ENCODE measurements at places on chromosomes 1 and 21.

GRCh38 chr1:81174052-81174451 is 626.7 kb upstream of the ADGRL2 start:
- peak; percentile 35 for DNase-seq

DNA sequence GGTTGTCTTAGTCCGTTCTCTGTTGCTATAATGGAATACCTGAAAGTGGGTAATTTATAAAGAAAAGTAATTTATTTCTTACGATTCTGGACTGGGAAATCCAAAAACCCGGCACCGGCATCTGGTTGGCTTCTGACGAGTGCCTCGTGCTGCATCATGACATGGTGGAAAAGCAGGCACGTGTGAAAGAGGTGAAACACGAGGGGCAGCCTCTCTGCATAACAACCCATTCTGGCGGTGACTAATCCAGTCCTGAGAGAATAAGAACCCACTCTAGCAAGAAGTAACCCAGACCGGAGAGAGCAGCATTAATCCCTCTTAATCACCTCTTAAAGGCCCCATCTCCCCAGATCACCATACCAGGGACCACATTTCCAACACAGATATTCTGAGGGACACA is 2.7 kb upstream of the EDEM3 start:
- DNase-seq = no peak

GRCh38 chr1:166905136-166905535 is 29.1 kb upstream of the TADA1 start:
- no peak for DNase-seq

DNA sequence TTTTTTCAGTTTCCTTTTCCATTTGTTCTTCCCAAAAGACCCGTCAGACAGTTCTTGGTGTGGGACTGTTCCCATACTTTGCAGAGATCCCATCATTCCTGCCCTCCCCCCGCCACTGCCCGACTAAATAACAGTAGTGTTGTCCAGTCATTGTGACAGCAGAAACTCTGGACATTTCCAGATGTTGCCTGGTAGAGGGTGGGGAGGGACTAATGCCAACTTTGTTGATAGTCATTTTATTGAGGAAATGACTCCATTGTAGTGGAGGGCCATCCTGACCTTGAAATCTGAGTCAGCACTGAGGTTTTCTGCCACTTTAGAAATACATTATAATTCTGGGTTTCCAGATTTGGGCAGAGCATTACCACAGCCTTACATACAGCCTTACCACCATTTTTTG is 85.4 kb downstream of the CEP350 start:
- peak; percentile 24 for DNase-seq

DNA sequence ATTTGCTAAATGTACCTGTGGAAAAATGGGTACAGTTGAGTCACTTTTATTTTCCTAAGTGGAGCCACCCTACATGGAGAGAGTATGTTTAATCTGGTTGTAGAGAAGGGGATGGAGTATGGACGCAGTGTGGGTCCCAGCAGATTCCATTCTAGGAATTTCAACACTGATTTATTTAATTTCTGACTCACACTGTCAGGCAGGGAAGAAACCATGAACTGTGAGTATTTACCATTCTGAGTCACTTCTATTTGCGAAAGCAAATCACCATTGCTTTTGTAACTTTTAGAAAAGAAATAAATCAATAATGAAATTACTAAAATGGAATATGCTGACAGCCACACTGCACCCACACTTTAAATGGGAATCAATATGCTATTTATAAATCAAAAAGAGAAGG is 339.0 kb downstream of the DSCAM start:
- DNase-seq = no peak

DNA sequence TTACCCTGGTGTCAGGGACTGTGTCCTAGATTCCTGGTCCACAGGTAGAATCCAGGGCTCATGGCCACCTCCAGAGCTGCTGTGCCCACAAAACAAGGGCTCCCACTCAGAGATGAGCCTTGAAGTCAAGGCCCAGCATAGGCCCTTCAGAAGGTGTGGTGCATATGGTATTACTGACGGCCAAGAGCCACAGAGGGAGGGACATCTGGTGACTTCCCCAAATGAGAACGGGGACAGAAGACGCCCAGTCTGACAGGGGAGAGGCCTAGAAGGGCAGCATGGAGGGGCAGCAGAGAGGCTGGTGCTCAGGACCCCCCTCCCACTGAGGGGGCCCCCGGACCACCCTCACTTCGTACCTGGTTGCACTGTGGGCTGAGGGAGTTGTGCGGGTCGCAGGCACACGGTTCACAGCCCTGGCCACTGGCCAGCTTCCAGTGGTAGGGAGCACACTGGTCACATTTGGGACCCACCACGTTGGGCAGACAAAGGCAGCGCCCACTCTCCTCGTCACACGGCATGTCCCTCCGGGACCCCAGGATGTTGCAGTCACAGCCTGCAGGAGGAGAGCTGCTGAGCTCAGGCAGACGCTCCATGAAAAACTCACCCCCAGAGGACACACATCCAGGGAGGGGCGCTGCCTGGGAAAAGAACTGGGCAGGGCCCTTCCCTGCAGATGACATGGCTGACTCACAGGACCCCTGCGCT is 25.0 kb downstream of the LAMB3 start:
- DNase-seq = no peak

DNA sequence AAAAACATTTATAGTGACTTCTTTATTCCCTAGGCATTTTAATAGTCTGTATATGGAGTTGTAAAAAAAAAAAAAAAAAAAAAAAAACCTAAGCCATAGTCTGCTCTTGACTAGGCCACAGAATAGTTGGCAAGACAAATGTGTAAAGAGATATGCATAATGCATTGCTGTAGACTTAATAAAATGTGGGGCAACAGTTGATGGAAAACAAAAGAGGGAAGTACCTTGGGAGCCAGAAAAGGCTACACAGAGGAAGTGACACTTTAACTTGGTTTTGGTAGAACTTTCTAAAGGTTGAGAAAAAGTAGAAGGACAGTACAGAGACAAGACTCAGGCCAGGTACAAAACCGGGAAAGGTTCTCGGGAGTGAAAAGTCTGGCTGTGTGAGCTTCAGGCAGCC is 802.9 kb upstream of the ADAMTS5 start:
- peak; percentile 15 for DNase-seq

DNA sequence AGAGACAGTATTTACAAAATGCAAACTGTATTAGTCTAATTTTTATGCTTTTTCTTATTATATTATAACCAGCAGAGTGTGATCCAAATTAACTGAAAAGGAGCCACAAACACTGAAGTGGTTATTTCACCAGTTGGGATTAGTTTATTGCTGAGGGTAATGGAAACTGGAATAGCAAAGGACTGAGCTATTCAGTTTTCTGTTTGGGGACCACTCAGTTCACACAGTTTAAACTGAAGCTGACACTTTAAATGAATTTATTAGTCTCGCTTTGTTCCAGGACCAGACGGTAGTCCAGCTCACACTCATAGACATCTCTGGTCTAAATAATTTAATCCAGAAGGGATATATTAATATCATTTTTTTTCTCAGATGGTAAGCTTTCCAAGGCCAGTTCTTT is 410.7 kb downstream of the LTN1 start:
- no peak for DNase-seq

DNA sequence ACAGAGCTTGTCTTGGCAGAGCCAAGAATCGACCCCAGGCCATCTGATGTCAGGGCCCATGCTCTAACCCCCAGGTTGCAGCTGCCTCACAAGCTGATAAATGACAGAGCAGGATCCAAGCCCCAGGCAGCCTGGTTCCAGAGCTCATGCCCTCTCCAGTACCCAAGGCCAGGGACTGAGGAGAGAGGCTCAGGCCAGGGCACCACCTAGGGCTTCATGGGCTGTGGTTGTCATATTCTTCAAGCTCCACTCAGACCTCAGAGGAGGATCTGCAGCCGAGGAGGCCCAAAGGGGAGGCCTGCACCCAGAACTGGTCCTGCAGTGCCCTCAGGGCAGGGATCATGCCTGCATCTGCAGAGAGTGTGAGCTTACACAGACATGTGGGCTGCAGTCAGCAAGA is 301.1 kb downstream of the MATN1 start:
- no peak for DNase-seq

GRCh38 chr1:179253286-179253972 is 24.0 kb upstream of the ABL2 start:
- no peak for DNase-seq

DNA sequence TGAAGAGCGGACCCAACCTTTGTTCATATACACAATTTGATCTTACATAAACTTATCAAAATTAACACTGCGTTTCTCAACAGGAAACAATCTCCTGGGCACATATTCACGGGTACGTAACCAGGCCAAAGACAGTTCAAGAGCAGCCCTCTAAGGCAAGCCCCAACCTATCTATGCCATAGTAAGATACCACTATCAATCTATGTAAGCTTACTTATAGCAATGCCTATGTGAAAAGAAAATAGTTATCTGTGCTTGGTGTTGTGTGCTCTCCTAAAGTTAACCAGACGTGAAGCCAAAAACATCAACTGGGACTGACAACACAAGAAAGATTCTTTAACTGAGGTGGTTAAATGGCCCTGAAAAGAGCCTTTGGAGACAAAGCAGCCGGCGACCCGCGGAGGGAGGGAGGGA is 49.4 kb upstream of the BOLA1 start:
- DNase-seq = peak; percentile 24

DNA sequence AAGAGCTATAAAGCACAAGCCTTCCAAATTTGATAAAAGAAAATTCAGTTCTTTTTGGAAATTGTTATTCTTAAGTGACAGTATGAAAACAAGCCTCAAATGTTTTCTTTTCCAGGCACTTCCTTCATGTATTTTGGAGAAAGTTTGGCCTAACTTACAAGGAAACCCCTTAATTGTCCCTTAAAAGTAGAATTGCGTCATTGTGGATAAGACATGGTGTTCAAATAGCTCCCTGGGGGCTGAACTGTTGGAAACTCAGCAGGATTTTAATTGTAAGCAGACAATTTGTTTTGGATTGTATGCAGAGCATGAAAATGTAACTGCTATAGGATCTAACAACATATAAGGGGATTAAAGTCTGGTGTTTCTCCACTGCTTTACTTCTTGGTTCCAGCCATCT is 35.4 kb upstream of the FGGY start:
- no peak for DNase-seq

- no peak for DNase-seq
Observed at GRCh38 chr1:75792091-75792490, 4.6 kb upstream of the MSH4 start.

DNA sequence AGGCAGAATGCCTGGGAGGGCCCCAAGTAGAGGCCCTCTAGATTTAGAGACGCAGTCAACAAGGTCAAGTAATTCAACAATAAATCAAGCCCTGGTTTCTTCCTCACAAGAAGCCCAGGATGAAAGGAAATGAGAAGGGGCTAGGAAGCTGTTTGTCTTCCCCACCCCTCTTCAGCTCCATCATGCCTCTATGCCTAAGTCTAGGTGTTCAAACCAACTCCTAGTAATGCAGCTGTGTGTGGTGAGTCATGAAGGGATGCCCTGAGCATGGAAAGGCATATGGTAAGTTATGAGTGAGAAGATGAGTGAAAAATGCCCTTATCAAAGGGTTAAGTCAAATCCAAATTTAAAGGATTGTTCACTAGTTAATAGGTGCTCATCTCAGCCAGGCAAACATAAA is 339.5 kb downstream of the KCNH1 start:
- DNase-seq = no peak

DNA sequence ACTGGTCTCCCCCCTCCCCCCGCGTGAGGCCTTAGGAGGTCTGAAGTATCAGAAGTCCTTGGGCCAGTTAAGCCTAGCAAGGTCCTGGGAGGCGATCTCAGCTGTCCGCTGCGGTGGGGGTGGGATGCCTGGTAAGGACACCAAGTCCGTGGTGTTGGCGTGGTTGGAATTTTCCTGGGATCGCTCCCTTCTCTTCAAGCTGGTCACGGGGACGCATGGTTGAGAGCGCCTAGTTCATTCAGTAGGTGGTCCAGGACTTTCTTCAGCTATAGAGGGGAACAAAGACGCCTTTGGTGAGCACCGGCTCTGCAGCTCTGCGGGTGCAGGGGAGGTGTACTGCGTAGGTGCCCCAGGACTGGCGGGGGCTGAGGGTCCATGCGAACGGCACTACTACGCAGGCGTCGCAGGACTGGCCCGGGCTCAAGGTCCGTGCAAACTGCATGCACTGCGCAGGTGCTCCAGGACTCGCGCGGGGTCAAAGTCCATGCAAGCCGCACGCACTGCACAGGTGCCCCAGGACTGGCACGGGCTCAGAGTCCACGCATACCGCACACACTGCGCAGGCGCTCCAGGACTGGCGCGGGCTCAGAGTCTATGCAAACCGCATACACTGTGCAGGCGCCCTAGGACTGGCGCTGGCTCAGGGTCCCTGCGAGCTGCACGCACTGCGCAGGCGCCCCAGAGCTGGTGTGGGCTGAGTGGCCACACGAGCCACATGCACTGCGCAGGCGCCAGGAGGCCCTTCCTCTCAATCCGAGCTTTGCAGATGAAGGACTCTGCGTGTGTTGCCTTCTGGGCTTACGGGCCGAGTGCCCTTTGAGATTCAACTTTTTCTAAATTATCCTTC is 36.6 kb upstream of the HMGN1 start:
- DNase-seq = peak; percentile 79

DNA sequence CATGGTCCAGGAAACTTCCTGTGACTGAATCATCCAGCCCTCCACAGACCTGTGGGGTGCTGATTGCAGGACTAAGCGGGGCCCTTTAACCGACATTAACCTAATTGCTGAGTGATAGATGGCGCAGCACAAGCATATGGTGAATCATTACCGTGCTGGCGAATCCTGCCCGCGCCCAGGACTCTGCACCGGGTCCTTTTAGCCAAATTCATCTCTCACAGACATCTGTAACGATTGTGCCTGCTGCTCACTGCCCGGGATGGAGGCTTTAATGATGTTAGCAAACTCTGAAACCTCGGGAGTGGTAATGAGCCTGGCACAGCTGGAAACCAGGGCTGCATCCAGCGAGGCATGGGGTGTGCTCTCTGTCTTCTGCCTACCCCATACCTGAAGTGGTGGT is 147.3 kb upstream of the CD34 start:
- no peak for DNase-seq

GRCh38 chr21:22352088-22352487 is 1353.9 kb downstream of the NCAM2 start:
- peak; percentile 1 for DNase-seq

GRCh38 chr1:206556750-206557635 is 49.7 kb downstream of the RASSF5 start:
- peak; percentile 27 for DNase-seq

- DNase-seq = no peak
Observed at GRCh38 chr1:8812081-8812480, 5.4 kb downstream of the RERE start.

DNA sequence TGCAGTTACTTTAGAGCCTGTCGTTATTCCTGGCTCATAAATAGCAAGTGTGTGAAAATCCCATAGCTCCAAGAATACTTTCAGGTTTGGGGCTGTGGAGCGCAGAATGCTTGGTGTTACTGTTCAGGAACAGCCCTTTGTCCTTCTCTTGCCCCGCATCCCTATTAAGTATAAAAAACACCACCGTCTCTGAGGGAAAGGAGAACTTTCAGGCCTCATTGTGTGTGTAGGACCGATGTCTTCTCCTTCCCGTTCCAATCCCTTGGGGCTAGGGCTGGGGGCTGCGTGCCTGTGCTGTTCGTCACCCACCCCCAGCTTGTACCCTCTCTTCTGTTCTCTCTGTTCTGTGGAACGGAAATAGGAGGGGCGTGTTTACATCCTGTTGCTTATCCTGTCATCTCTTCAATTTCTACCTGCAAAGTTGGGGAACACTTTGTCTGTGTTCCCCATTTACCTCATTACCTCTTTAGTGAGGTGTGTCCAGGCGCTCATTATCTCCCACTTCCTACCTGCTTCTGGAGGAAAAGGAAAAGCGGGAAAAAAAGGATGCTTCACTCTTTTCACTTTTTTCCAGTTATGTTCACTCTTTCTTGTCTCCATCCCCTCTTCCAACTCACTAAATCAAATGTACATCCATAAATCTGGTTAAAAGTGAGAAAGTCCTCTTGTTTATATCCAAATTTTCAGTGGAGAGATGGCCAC is 788 bp upstream of the TXNIP start:
- DNase-seq = no peak
